ENCODE measurements at places on chromosomes 7 and 10. TPM values are rescaled to one million over a fixed set of nuclear protein-coding genes. Genes with fewer than 3 reads are reported as not detected.

The ELMO1 gene
- 423 TPM for total RNA-seq

GRCh38 chr7:12244129-12244528 is 33.0 kb downstream of the TMEM106B start:
- no peaks in the 10 kb centered on the region for H3K36me3 ChIP-seq
- no peaks in the 10 kb centered on the region for H3K4me1 ChIP-seq
- DNase-seq = peak; percentile 13

- no peak overlapping the region for H3K27ac ChIP-seq
- no peaks in the 10 kb centered on the region for H3K36me3 ChIP-seq
- H3K4me3 ChIP-seq = no peak overlapping the region
- H3K4me1 ChIP-seq = no peaks in the 10 kb centered on the region
Measured at GRCh38 chr7:124536156-124536762, 229.3 kb downstream of the GPR37 start.

The ERVW-1 gene
- total RNA-seq = not detected

The TRPV5 gene
- not detected for total RNA-seq

DNA sequence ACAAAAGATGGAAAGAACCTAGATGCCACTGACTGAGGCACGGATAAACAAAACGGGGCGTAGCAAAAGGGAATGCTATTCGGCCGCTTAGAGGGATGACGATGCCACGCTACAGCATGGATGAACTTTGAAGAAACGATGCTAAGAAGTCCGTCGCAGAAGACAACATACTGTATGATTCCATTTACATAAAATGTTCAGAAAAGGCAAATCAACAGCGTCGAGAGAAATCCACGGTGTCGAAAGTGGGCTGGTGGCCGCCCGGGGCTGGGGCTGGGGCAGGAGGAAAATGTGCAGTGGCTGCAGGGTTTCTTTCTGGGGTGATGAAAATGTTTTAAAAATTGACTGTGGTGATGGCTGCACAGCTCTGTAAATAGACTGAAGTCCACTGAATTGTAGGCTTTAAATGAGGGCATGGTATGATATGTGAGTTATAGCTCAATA is 24.1 kb downstream of the GNA12 start:
- no peaks in the 10 kb centered on the region for H3K27me3 ChIP-seq
- H3K27ac ChIP-seq = no peak overlapping the region
- H3K4me3 ChIP-seq = no peak overlapping the region
- DNase-seq = no peak
- peaks cover 26% of the 10 kb centered on the region for H3K4me1 ChIP-seq

GRCh38 chr7:117323851-117324711 is 1.2 kb upstream of the WNT2 start:
- peak overlapping the region; percentile 9 for H3K4me3 ChIP-seq
- H3K27ac ChIP-seq = no peak overlapping the region
- H3K4me1 ChIP-seq = peaks cover 19% of the 10 kb centered on the region
- H3K36me3 ChIP-seq = no peaks in the 10 kb centered on the region
- peaks cover 4% of the 10 kb centered on the region for H3K27me3 ChIP-seq

- no peaks in the 10 kb centered on the region for H3K4me1 ChIP-seq
- H3K27me3 ChIP-seq = no peaks in the 10 kb centered on the region
- no peak overlapping the region for H3K4me3 ChIP-seq
Measured at GRCh38 chr7:155167706-155168365, 97.7 kb downstream of the HTR5A start.

GRCh38 chr10:103659674-103660363 is 166.3 kb downstream of the NEURL1 start:
- peak; percentile 84 for DNase-seq
- no peaks in the 10 kb centered on the region for H3K27me3 ChIP-seq
- H3K27ac ChIP-seq = peak overlapping the region; percentile 96
- peak overlapping the region; percentile 62 for H3K4me3 ChIP-seq
- H3K36me3 ChIP-seq = no peaks in the 10 kb centered on the region

DNA sequence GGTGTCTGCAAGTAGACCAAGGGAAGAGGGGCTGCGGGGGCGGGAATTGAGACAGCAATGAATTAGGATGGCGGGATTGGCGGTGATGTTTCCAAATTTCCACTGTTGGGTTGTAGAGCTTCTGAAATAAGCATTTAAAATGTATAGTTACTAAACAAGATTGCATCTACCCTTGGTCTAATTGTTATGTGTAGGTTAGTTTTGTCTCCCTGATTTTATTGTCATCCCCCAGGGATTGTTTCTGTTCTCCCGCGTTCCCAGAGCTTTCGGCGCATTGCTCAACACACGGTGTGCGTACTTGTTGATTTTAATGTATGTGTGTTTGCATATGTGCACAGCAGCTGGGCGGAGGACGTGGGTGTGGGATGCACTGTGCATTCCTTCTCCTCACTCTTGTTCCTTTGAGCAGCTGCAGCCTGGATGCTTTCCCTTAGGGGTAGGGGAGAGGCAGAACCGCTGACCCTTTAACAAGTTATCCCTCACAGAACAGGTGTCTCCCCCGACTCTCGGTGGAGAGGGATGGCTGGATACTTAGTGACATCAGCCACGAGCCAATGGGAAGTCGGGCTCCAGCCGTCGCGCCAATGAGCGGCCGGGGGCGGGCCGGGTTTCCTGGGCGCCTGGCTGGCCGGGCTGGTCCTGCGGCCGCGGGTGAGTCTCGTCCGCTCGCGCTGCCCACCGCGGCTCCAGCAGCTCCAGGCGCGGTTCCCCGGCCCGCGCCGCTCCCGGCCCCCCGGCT is at the start of gene TSPAN33:
Gene TSPAN33, plus strand, starts transcription at position 613 of the 739 bp plus-strand sequence. CDS start 274 bp downstream, outside the sequence.
- H3K27ac ChIP-seq = no peak within 1 kb of the TSS
- no peaks in the 10 kb centered on the region for H3K27me3 ChIP-seq
- H3K4me1 ChIP-seq = peaks cover 7% of the 10 kb centered on the region
- DNase-seq = peak; percentile 84
